Myocyte (in vitro differentiated cells): ENCODE measurements at places on chromosomes 5 and 9. TPM values are rescaled to one million over a fixed set of nuclear protein-coding genes. Genes with fewer than 3 reads are reported as not detected.

Gene PCDHGA6
- 0.88 and 1.8 TPM in 2 replicates for total RNA-seq

Gene FAM153A
- 0.19 and 0.57 TPM in 2 replicates for total RNA-seq

Gene BARX1
- total RNA-seq, result not detected in 2 replicates

Gene PRR7
- total RNA-seq, result 23.1 and 38.7 TPM in 2 replicates

Gene B4GALT1
- 36.5 and 39.4 TPM in 2 replicates for total RNA-seq

Gene CLK4
- total RNA-seq, result 23.8 and 28.1 TPM in 2 replicates

Gene CCL21
- not detected in 2 replicates for total RNA-seq

Gene ANXA2R
- 0.86 and 0.88 TPM in 2 replicates for total RNA-seq

Gene CYSRT1
- total RNA-seq, result 1.4 and 2.0 TPM in 2 replicates

Gene TMEM215
- not detected in 2 replicates for total RNA-seq

Gene CNTLN
- total RNA-seq, result 6.5 and 7.4 TPM in 2 replicates

Gene FST
- total RNA-seq, result 29.9 and 75.0 TPM in 2 replicates

Gene TAL2
- 2.6 and 10.1 TPM in 2 replicates for total RNA-seq

Gene JAKMIP2
- not detected in 2 replicates for total RNA-seq

Gene ZNF883
- total RNA-seq, result 0.36 and 1.1 TPM in 2 replicates

Gene LECT2
- not detected in 2 replicates for total RNA-seq

Gene DOCK2
- total RNA-seq, result 0.08 TPM in 1 of 2 replicates, not detected in the other

- DNase-seq, result peak; percentile 93
Observed at GRCh38 chr5:132498152-132498551, 7.6 kb upstream of the IRF1 start.

DNA sequence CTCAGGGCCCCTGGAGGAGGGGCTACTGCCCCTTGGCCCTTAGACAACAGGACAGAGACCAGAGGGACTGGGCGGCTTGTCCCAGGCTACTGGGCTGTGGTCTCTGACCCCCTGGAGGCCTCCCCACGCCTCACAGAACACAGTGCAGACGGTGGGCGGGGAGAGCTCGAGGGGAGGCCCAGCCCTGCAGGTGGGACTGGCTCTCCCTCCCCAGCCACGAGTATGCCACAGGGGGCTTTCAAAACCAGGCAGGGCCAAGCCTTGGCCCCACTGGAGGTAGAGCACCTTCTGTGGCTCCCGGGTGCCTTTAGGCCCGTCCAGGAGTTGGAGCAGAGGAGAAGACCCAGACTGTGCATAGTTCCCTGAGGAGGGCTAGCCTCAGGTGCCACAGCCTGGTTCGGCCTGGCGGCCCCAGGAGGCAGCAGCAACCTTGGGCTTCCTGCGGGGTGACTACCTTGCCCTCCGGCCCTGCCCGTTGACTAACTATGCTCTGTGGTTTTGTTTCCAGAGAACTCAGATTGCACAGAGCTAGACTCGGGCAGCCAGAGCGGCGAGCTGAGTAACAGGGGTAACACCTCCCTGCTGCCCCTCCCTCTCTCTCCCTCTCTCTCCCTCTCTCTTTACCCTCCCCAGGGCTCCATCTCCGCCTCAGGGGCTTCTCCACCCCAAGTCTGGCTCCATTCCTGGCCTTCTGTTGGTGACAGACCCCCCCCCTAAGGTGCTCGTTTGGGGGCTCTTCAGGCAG, 15.5 kb downstream of the CARD19 start:
- no peak for DNase-seq

- DNase-seq, result peak; percentile 95
Observed at GRCh38 chr5:148972974-148973374, 89.9 kb downstream of the SH3TC2 start.

GRCh38 chr9:2355697-2355983, 265.9 kb upstream of the VLDLR start:
- no peak for DNase-seq

- DNase-seq, result no peak
Observed at GRCh38 chr5:133303298-133303697, 251.5 kb downstream of the HSPA4 start.

GRCh38 chr5:84859056-84859455, 474.4 kb upstream of the EDIL3 start:
- no peak for DNase-seq

GRCh38 chr5:109450129-109450877, 40.5 kb upstream of the PJA2 start:
- DNase-seq, result no peak

- no peak for DNase-seq
Observed at GRCh38 chr9:71795097-71795813, 26.9 kb upstream of the CEMIP2 start.

GRCh38 chr9:138105561-138106505, 228.3 kb downstream of the CACNA1B start:
- no peak for DNase-seq

GRCh38 chr9:81634915-81635516, 54.3 kb downstream of the TLE1 start:
- no peak for DNase-seq

DNA sequence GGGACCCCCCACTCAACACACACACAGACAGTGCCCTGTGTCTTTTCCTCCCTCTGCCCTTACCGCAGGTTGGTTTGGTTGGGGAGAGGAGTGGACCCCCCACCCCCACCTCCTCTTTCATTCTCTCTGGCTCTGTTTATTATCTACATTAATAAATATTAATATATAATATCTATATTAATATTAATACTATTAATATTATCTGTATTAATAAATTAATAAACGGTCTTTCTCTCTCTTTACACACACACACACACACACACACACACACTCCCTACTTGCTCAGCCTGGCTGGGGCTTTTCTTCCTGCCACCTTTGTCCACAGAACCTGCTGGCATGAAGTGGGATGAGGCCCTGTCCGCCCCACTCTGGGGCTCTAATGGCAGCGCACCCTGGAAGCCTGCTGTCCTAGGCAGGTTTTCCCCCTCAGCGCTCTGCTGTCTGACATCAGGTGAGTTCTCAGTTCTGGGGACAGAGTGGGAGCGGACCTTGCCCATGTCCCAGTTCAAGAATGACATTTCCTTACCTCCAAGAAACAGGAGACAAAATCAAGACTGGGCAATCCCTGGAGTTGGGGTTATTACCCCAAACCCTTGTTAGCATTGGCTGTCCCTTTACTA, 10.5 kb upstream of the SMIM32 start:
- DNase-seq, result no peak

DNA sequence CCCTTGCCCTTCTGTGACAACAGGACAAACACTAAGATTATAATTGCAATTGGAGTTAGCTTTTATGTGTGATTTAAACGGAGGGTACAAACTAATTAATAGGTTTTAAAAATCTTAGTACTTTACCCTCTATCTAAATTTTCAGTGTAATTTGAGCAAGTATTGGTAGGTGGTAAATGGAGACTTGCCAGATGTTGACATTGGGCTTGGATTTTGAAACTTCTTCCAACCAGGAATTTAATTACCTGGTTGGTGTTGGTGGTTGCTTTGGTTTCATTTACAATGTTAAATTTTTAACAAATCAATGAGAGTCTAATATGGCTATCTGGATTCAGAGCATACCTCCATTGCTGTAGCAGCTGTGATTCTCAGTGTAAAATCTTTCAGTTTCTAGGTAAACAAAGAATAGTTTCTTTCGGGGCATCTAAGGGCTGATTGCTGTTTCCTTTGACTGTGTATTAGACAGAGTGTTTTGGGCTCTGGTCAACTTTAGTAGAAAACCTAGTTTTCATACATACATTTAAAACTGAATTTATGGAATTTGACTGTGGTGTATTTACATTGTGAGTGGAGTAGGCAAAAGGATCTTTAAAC, 1.9 kb downstream of the DAPK1 start:
- no peak for DNase-seq

- DNase-seq, result no peak
Observed at GRCh38 chr5:129246088-129246487, 151.5 kb downstream of the ISOC1 start.

- DNase-seq, result no peak
Observed at GRCh38 chr9:134812343-134812673, 68.3 kb upstream of the FCN2 start.

DNA sequence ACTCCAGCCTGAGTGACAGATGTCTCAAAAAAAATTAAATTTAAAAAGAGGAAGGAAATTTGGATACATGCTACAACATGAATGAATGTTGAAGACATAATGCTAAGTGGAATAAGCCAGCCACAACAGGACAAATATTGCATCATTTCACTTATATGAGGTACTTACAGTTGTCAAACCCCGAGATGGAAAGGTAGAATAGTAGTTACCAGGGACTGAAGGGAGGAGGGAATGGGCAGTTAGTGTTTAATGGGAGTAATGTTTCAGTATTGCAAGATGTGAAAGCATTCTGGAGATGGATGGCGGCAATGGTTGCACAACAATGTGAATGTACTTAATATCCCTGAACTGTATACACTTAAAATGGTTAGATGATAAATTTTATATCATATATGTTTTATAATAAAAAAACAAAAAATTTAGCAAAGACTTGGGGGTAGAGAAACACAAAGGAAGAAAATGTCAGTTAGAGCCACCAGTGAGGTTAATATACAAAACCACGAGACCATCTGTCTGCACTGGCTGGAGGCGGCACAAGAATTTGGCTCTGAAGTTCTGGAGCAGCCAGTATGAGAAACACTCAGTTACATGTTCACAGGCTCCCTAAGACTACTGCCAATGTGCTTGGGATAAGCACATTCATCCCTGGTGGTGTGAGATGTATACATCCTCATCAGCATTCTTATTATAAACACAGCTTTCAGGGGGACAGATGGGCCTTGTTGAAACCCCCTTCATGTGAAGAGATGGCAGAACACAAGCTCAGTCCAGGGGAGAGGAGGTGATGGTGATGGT, 37.0 kb upstream of the RPS23 start:
- DNase-seq, result peak; percentile 85

DNA sequence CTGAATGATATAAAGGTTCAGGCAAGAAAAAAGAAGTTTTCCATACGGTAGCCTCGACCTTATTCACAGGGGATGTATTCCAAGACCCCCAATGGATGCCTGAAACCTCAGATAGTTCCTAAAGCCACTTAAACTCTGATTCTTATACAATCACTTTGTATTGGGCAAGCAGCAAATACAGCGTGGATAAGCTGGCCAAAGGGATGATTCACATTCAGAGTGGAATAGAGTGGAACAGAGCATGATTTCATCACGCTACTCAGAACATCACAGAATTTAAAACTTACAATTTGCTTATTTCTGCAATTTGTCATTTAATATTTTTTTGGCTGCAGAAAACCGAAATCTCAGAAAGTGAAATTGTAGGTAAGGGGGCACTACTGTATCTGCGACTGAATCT, 40.5 kb upstream of the CDH18 start:
- no peak for DNase-seq

GRCh38 chr9:95167998-95168397, 149.5 kb downstream of the FANCC start:
- peak; percentile 76 for DNase-seq

DNA sequence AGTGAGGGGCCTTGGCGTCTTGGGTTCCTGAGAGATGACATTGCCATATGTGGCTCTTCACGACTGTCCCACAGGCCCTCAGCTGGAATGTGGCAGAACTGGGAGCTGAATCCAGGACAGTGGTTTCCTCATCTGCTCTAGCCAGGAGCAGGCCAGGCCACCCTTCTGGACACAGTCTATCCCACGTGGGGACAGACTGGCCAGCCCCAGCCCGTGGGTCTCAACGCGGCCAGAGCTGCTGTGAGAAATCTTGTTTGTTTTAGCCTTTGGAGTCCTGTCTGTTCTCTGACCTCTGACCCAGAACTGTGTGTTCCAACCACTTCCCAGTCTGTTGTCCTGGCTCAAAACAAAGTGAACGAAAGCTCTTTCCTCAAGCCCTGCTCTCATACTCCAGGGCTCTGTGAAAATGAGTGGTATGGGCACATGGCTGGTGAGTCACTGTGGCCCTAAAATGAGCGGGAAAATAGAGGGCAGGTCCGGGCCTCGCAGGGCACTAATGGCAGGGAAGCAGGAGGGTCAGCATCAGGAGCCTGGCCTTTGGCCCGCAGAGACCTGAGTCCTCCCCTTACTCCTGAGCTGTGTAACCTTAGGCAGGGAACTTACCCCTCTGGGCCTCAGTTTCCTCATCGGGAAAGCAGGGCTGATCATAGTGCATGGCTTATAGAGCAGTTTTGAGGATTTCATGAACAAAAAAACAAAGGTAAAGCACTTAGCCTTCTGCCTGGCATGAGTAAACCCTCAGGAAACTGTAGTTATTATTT, 34.8 kb upstream of the GLRX start:
- DNase-seq, result peak; percentile 37

GRCh38 chr5:109102096-109102690, 307.6 kb downstream of the PJA2 start:
- DNase-seq, result no peak

GRCh38 chr5:172508471-172509404, 54.4 kb upstream of the SH3PXD2B start:
- DNase-seq, result no peak

DNA sequence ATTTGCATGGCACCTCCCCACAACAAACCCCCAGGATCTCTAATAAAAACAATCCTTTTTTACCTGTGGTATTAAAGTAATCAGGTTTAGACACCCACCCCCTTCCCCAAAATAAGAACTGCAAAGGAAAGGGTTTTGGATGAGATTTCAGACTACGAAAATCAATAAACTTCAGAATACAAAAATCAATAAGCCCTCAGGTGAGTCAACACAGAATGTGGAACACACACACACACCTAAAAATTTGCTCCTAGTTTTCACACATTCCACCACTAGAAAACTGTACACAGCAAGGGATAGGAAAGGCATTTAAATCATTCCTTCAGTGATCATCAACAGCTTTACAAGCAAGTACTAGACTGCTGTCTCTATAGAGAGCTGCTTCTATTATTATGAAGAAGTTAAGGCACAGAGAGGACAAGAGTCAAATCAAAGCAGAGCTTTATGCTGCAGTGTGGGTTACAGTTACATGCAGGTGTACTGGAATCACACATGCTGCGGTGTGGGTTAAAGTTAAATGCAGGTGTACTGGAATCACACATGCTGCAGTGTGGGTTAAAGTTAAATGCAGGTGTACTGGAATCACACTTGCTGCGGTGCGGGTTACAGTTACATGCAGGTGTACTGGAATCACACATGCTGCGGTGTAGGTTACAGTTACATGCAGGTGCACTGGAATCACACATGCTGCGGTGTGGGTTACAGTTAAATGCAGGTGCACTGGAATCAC, 36.3 kb downstream of the PFDN1 start:
- DNase-seq, result no peak

GRCh38 chr9:89524963-89525362, 27.1 kb upstream of the SEMA4D start:
- DNase-seq, result no peak

DNA sequence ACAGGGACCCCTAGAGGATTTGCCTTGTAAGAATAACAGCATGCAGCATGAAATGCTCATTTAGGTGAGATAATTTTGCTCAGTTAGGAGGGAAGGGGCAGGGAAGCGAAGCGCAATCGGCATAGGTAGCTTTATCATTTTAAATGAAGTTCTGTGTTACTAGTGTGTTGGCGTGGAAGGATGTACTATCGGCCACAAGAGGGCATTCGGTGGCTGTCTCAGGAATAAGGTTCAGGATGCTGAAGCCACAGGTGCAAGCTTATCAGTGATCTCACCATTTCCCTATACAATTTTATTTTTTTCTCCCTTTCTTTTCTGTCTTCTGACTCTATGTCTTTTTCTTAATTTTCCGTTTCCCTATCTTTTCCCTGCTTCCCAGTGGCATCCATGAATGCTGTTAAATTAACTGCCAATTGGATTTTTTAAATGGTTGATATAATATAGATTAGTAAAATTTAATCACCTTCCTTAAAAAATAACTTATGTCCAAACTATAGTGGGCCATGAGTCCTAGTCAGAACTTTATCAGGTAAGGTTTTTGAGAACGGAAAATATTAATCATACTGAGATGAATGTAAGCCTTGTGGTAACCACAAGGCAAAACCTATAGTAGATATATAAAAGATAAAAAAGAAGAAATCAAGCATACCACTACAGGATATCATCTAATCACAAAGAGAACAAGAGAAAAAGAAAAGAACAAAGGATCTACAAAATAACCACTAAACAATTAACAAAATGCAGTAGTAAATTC, 1.2 kb upstream of the INSL6 start:
- peak; percentile 67 for DNase-seq

GRCh38 chr9:137112564-137113384, 1.8 kb downstream of the DPP7 start:
- no peak for DNase-seq
